ENCODE measurements at places on chromosomes 16 and 17.
A peak's percentile ranks its signal among the peaks of the same experiment; 100 is the strongest.

DNA sequence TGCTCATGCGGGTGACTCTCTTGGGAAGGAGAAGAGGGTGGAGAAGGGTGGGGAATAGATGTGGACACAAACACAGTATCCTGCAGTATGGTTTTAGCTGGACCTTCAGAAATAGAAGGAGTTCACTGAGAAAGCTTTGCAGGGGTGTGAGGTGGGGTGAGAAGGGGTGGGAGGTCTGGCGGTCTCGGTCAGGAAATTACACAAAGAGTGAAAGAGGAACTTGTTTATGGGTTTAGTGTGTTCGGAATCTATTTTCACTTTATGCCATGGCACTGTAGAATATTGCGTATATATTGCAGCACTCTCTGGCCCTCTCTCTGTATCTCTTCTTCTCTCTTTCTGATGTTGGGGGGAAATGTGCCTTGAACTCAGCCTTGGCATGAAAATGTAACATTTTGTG is 148.2 kb upstream of the GOT2 start:
- DNase-seq: no peak

GRCh38 chr17:60135151-60135950 is 14.4 kb upstream of the CA4 start:
- peak; percentile 80 for DNase-seq

DNA sequence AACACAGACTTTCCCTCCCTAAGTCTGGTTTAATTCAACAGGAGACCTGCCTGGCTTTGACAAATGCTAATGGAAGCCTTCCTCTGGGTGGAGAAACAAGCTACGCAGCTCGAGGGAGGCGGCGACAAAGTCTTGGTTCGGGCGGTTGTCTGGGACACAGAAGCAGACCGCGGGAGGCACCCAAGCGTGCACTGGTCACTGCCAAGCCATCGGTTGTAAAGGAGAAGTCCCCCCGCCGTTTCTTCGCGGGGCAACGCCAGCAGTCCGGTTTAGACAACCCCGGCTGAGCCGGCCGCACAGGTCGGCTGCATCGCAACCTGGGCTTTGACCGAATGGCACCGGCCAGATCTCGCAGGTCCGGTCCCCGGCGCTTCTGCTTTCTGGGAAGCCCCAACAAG is 586 bp downstream of the GLYR1 start:
- DNase-seq: no peak

DNA sequence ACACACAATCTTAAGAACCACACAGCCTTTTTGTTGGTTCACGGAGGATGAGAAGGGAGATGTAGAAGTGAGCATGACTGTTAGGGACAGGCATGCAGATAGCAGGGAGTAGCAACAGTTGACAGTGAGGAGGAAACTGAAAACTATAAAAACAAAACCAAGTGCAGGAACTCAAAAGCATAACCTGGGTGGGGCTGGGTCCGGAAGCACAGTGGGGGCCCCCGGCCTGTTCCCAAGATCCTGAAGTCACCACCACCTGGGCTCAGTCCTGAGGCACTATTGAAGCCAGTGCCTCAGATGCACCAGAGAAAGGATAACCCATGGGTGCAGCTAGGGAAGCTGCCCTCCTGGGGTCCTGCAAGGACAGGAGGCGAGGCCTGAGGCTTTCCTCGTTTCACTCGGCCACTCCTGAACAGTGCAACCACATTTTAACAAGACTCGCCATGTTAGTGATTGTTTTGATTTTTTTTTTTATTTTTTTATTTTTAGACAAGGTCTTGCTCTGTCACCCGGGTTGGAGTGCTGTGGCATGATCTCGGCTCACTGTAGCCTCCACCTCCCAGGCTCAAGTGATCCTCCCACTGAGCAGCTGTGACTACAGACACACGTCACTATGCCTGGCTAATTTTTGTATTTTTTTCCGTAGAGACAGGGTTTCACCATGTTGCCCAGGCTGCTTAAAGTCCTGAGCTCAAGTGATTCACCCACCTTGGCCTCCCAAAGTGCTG is 27.7 kb upstream of the CBX4 start:
- DNase-seq: no peak

GRCh38 chr17:40606548-40607353 is 40.9 kb downstream of the SMARCE1 start:
- DNase-seq: no peak

GRCh38 chr17:57670769-57671569 is 74.1 kb downstream of the CCDC182 start:
- no peak for DNase-seq

- no peak for DNase-seq
These were observed 8.7 kb upstream of the KREMEN2 start for GRCh38 chr16:2955438-2955778.

DNA sequence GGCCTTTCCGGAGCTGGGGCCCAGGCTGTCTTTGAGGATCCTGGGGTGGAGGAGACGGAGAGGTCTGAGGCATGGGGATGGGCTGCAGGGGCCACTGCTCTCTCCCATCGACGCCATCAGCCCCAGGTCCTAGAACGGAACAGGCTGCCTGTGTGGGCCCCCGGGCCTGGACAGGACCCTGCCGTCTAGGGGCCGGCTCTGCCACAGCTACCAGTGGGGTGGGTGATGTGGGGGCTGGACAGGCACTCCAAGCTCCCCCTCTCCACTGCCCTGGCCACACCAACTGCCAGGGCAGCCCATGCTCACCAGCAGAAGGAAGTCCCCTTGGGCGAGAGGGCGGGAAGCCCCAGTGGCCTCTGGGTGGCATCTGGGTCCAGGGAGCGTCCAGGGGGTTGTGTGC is 37.8 kb downstream of the ENGASE start:
- DNase-seq: no peak
